ENCODE measurements at places on chromosomes 1 and 21.

GRCh38 chr1:77398152-77398551 lies 116.3 kb downstream of the AK5 start:
- DNase-seq, result no peak

DNA sequence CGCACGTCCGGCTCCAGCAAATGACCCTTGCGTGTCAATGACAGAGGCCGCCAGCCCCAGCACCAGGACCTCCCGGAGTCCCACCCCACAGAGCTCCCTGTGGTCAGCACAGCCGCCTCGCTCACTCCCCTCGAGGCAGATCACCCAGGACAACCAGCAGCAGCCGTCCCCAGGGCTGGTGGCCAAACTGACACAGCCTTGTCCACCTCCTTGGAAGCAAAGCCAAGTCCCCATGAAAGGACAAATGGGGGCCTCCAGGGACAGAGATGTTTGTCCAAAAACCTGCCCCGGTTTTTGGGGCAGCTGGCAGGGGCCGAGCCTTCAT lies 2.1 kb downstream of the KRTAP10-10 start:
- no peak for DNase-seq

DNA sequence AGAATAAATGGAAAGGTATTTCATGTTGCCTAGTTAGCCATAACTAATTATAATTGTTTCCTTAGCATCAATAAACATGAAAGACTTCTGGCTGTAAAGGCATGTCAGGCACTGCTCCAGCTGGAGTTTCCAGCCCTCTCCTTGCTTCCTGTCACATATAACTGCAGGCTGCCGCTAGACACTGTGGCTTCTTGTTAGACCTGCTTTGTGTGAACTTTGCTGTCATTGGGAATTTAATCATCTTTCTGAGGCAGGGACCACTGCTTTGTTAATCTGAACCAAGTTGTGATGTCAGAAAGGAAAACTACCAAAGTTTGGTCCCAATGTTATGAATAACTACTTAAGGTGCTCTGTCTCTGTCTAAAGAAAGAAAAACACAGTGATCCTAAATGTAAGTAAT lies 90.3 kb upstream of the DUSP10 start:
- DNase-seq, result no peak

DNA sequence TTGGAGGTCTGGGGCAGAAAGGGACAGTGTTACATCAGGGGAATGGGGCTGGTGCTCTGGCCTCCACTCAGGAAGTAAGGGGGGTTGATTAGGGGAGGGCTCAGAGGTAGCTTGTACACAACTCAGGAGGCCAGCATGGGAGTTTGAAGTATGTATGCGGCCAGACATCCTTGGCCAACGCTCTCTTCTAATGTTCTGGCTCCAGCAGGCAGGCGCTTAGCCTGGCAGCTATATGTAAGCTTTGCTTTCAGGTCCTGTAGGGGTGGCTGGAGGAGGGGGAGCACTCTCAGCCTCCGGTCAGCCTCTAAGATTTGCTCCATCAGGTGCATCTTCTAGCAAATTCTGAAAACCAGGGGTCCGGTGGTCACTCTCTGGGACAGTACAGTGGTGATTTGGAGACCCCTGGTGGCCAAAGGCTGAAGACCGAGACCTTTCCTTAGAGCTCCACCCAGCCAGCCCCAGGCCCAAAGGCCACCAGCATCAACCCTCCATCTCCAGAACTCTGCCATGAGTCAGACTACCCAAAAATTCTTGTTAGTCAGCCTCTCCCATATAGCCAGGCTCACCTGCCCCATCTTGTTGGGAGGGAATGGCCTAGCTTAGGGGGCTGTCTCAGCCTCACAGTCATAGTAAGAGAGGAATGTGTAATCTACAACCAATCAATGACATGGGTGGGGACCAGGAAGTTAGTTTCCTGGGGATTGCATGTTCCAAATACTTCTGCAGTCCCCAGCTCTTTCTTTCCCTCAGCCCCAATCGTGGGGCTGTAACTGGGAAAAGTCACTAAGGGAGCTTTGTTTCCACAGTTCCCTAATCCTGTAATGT lies 9.7 kb upstream of the COL8A2 start:
- no peak for DNase-seq

DNA sequence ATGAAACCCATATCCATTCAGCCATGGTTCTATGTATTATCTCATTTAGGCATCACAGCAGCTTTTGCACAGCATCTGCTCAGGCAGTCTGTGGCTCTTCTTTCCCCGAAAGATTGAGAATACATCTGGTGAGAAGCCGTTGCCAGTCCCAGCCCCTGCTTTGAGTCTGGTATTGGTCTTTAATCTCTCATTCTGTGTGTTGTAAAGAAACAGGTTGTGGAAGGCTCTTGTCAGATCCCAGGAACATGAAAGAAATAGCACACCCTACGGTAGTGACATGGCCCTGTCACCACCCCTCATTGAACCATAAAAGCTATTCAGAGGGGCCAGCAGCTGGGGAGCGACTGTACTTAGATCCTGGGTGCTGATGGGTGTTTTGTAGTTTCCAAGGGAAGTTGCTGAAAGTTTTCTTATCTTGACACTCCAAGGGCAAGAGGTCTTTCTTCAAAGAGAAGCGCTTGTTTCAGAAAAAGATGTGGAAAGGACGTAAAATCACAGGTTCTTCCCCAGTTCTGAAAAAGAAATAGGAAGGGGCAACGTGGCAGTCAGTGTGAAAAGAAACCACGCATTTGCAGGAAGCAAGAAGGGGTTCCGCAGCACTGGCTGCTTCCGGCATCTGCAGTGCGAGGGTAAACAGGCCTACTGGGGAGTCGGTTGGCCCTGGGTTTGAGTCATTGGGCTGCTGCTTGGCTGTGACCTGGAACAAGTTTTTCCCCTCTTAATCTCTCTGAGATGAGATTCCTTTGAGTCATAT lies 145.0 kb downstream of the DHRS3 start:
- DNase-seq, result no peak

DNA sequence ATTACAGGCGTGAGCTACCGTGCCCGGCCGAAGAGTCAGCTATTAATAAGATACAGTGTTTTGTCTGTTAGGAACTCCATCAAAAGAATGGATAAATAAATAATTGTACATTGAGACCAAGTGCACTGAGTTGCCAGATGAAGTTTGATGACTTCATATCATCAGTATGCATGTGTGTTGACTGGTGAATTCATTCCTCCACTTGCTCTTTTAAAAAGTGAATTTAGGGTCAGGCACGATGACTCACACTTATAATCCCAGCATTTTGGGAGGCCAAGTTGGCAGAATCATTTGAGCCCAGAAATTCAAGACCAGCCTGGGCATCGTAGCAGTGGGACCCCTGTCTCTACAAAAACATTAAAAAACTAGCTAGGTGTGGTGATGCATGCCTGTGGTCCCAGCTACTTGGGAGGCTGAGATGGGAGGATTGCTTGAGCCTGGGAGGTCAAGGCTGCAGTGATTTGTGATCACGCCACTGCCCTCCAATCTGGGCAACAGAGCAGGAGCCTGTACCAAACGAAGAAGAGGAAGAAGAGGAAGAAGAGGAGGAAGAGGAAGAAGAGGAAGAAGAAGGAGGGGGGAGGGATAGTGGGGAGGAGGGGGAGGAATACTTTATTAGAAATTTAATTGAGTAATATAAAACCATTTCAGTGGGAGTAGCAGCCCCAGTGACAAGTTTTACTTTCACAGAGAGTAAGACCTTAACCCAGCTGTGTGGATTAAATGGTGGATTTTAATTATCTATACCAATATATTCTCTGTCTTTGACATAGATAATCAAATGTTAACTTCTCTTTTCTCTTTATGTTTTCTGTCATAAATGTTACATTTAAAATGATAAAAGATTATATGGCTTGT lies 74.9 kb downstream of the CCDC18 start:
- no peak for DNase-seq

GRCh38 chr1:65503427-65503826 lies 83.0 kb downstream of the LEPR start:
- DNase-seq, result no peak

DNA sequence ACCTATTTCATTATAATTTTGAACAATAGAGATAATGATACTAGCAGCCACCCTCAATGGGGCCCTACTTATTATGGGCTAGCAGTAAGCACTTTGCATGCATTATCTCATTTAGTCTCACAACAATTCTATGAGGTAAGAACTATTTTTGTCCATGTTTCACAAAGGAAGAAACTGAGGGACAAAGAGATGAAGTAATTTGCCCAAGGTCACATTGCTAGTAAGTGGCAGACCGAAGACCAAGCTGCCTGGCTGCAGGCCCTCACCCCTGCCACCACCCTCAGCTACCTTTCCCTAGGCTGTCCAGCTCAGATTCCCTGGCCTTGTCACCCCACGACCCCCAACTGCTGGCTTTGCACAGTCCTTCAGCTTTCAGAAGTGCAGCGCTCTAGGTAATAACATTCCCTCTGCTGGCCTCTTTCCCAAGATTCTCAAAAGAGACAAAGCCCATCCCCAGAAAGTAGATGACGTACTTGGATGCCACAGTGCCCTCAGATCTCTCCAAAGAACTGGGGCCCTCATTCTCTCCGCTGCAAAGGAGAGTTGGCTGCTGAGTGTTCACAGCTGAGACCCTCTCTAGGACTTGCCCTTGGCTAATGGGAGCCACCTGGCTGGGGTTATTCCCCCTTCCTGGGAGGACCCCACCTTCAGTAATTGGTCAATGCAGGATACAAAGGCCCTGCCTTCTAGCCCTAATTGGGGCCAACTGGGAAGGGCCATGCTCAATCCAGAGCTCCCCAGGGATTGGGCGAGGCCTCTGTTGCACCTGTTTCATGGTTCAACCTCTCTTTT lies 39.5 kb downstream of the IRF2BP2 start:
- DNase-seq, result no peak

DNA sequence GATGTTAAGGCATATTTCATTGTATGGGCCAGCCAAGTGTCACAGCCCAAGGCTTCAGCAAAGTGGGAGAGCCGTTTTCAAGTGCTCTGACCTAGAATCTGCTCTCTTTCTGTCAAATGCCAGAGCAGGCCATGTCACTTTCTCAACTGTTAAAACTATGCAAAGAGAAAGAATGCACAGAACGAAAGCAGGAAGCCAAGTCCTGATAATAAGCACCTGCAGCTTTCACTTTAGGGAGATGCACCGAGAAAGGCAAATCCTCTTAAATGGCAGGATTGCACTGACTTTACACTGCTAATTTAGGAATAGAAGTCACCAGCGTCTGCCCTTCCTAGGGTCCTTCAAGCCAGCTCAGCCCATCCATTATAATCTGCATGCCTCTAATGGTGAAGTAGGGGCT lies 49.2 kb upstream of the NTPCR start:
- DNase-seq, result no peak

DNA sequence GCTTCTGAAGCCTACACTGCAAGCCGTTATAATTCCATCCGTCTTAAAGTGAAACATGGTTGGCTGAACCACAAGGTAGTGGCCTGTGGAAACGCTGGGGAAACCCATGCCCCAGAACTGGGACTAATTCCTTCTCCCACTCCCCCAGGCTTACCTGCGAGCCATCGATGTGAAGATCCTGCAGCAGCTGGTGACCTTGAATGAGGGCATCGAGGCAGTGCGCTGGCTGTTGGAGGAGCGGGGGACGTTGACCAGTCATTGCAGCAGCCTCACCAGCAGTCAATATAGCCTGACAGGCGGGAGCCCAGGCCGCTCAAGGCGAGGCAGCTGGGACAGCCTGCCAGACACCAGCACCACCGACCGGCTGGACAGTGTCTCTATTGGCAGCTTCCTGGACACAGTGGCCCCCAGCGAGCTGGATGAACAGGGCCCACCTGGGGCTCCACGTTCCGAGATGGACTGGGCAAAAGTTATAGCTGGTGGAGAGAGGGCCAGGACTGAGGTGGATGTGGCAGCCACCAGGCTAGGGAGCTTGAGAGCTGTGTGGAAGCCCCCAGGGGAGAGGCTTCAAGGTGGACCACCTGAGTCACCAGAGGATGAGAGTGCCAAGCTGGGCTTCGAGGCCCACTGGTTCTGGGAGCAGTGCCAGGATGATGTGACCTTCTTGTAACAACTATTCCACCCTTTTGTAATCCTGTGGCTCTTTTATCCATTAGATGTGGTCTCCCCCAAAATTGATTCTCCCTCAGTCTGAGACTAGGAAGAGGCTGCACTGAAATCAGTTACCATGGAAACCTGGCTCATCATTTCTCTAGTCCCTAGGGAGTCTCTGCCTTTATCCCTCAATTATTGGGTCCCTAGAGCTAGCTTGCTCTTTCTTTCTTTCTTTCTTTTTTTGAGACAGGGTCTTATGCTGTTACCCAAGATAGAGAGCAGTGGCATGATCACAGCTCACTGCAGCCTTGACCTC lies 16.7 kb downstream of the LURAP1 start:
- no peak for DNase-seq

- DNase-seq, result no peak
Observed at GRCh38 chr1:197465528-197466327, 197.7 kb downstream of the CRB1 start.

DNA sequence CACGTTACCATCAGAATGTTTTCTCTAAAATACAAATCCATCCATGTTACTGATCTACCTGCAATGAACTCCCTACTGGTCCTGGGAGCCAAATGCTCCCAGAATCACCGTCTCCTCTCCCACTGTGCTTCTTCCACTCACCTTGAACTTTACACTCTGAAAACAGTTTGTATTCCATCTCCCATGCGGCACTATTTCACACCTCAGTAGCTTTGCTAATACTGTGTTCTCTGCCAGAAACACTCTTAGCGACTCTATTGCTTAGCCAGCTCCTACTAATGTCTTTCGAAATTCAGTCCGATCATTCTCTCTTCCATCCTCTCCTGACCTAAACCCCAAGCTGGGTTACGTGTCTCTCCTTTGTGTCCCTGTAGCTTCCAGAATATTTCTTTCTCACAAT lies 284.4 kb upstream of the DUSP10 start:
- DNase-seq, result no peak

GRCh38 chr1:39310015-39310414 lies 105.5 kb downstream of the MACF1 start:
- DNase-seq, result no peak

DNA sequence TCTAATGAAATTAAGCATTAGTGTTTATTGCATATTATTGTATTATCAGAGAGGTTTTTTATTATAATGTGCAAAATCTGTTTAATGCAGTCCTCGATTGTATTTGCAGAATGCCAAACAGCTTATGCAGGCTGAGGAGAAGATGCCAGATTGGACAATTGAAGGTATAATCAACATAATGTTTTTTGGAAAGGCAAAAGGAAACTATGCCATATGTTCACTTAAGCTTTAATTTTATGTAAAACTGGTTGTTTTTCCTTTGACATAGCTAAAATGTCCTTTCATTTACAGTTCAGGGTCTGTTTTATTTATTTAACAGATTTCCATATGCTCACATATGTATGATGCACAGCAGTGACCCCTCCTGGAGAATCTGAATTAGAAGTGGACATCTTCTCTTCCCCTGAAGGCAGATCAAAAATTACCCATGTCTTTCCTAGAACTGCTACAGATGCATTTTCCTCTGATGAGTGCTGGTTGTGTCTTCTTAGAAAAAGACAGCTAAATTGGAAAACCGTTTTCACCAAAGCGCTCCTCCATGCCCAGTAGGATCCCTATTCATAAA lies 143.5 kb upstream of the USH2A start:
- DNase-seq, result no peak

GRCh38 chr1:25774921-25775771 lies 24.8 kb upstream of the SELENON start:
- DNase-seq, result peak; percentile 42

DNA sequence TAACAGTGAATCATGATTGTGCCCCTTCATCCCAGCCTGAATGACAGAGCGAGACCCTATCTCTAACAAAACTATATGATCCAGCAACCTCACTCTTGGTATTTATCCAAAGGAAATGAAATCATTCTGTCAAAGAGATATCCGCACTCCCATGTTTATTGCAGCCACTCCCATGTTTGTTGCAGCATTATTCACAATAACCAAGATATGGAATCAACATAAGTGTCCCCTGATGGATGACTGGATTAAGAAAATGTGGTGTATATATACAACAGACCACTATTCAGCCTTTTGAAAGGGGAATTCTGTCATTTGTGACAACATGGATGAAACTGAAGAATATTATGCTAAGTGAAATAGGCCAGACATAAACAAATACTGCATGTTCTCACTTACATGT lies 44.4 kb downstream of the TRMT1L start:
- no peak for DNase-seq
